ENCODE measurements at places on chromosomes 3 and 15.
A peak's percentile ranks its signal among the peaks of the same experiment; 100 is the strongest.

DNA sequence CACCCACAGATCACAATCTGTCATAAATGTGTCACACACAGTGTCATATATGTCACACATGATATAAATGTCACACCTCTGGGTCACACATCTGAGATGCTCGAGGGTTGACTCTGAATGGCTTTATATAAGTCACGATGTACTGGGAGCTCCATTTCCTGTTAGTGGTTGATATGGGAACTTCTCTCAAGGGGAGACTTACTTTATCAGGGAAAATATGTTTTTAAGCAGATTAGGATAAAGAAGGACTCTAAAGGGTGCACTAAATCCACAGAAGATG is 83.9 kb upstream of the MEF2A start:
- DNase-seq: no peak

- peak; percentile 29 for DNase-seq
Measured at GRCh38 chr15:63582718-63583426, 14.3 kb upstream of the FBXL22 start.

- DNase-seq: no peak
Measured at GRCh38 chr3:87354398-87354797, 78.0 kb upstream of the POU1F1 start.

GRCh38 chr3:65597226-65597951 is 441.3 kb downstream of the MAGI1 start:
- peak; percentile 66 for DNase-seq

DNA sequence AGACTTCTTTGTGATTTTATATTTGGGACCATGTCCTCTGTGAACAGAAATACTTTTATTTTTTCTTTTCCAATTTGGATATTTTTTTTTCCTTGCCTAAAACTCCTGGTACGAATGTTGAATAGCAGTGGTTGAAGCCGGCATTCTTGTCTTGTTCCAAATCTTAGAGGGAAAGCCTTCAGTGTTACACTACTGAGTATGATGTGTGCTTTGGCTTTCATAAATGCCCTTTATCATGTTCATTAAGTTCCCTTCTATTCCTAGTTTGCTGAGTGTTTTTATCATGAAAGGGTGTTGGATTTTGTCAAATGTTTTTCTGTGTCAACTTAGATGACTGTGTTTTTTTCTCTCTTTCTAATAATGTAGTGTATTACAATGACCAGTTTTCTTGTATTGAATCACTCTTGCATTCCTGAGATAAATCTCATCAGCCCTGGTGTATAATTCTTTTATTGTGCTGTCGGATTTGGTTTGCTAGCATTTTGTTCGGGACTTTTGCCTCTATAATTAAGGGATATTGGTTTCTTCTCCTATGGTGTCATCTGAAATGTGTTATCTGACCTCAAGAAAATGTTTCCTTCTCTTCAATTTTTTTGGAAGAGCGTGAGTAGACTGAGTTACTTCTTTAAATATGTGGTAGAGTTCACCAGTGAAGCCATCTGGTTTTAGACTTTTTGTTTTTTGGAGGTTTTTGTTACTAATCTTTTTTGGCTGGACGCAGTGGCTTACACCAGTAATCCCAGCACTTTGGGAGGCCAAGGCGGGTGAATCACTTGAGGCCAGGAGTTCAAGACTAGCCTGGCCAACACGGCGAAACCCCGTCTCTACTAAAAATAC is 33.3 kb downstream of the MAP1A start:
- DNase-seq: no peak
